ENCODE measurements at places on chromosomes 7 and 10. TPM values are rescaled to one million over a fixed set of nuclear protein-coding genes. Genes with fewer than 3 reads are reported as not detected.

CPN1 gene
- not detected for total RNA-seq

LOXL4 gene
- 0.47 TPM for total RNA-seq

CDK1 gene
- total RNA-seq = 21.7 TPM

GHRHR gene
- total RNA-seq = not detected

SPDYE2 gene
- total RNA-seq = not detected

APBB1IP gene
- total RNA-seq = 0.94 TPM

MALSU1 gene
- total RNA-seq = 27.5 TPM

ITIH2 gene
- 8.6 TPM for total RNA-seq

ZNF746 gene
- 27.3 TPM for total RNA-seq

Measured in occipital lobe (tissue), 3 donors.